ENCODE measurements at places on chromosomes 11 and 22. TPM values are rescaled to one million over a fixed set of nuclear protein-coding genes. Genes with fewer than 3 reads are reported as not detected.

Gene TRPM5
- total RNA-seq: not detected

Gene SCARF2
- 1.7 TPM for total RNA-seq

Gene ADM2
- total RNA-seq: 9.2 TPM

Gene C22orf42
- not detected for total RNA-seq

Gene TSGA10IP
- total RNA-seq: not detected

Gene APOBEC3B
- total RNA-seq: 5.1 TPM

Gene MYOD1
- total RNA-seq: 0.15 TPM

Gene DNAJB13
- total RNA-seq: not detected

Gene LMO1
- total RNA-seq: 0.40 TPM

Gene SMDT1
- total RNA-seq: 16.7 TPM

Gene SULT4A1
- not detected for total RNA-seq

DNA sequence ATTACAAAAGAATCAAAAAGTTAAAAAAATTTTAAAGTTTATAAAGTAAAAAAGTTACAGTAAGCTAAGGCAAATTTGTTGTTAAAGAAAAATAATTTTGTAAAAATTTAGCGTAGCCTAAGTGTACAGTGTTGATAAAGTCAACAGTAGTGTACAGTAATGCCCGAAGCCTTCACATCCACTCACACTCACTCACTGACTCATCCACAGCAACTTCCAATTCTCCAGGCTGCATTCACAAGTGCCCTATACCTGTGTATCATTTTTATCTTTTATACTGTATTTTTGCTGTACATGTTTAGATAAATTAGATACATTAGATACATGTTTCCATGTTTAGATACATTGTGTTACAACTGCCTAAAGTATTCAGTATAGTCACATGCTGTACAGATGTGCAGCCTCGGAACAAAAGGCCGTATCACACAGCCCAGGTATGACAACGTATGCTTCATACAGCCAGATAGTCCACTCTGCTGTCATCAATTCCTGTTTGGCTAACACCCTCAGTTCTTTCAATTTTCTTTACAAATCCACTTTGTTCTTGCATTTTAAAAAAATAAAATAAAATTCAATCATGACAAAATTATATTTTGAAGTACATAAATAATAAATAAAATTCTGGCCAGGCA, 80.7 kb downstream of the RBFOX2 start:
- no peak for DNase-seq

- DNase-seq: no peak
These were observed 36.9 kb upstream of the RAB1B start for GRCh38 chr11:66231561-66231960.

GRCh38 chr22:30640839-30641430, 5.4 kb downstream of the SLC35E4 start:
- no peak for DNase-seq

GRCh38 chr11:57474017-57474802, 13.9 kb downstream of the RTN4RL2 start:
- DNase-seq: no peak

DNA sequence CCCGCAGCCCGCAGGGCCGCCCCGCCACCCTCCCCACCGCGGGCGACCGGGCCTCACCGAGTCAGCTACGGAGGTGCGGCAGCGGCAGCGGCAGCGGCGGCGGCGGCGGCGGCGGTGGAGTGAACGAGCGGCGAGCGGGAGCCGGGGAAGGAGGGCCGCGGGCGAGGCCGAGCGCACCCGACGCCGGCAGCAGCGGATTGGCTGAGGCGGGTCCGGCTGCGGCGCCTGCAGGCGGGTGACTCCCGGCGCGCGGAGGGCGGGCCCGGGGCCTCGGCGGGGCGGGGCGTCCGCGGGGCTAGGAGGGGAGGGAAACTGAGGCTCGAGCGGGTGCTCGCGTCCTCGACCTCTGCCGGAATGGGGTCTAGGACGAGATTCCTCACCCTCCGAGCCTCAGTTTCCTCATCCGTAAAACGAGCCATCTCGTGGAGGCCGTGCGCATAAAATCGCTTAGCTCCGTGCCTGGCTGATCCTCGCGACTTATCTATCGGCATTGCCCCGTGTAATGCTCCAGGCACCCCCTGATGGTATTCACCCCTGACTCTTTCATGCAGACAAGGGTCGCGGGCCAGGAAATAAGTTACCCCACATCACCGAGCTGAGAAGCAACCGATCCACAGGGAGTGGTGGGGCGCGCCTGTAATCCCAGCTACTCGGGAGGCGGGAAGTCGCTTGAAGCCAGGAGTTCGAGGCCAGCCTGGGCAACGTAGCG, at the start of gene CPT1A:
TSS of gene CPT1A (minus strand) at position 199 of the 709 bp plus-strand sequence. CDS start 26,442 bp downstream, outside the sequence.
- DNase-seq: peak; percentile 55

GRCh38 chr11:27464289-27464696, 8.3 kb downstream of the LGR4 start:
- no peak for DNase-seq

GRCh38 chr11:60482361-60482760, 10.2 kb upstream of the MS4A12 start:
- DNase-seq: no peak

- no peak for DNase-seq
These were observed 7.7 kb downstream of the BIK start for GRCh38 chr22:43118024-43118849.

DNA sequence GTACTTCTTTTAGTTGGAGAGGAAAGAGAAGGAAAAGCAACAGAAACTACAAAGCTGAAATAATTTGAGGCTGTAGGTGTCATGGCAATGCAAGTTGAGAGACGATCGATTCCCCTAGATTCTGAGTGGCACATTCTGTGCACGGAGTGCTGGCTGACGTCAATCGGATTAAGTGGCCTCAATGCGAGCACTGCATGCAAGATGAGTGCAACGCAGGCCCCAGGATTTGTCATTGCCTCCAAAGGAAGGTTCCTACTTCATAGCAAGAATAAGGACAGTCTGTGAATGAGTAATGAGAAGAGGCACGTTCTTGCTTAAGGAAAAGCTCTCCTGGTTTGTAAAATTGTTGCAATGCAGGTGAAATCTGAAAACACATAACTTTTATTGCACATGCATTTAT, 892.4 kb downstream of the KCNA4 start:
- peak; percentile 73 for DNase-seq

DNA sequence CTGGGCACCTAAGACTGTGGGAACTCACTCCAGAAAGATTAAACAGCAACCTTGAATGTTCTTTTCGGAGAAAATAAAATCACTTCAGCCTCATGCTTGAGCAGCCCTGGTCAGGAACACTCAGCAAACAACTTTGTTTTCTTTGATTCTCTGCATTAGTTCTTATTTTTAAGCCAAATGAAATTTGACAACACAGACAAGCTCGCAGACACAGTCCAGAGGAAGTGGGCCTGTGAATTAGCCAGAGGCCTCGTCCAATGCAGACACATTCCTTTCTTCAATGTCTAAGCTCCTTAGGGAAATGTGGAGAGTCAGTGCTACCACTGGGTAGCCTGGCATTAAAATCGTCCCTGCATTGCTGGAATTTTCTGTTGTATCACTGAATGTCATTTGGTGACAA, 62.9 kb upstream of the CSNK2A3 start:
- no peak for DNase-seq

DNA sequence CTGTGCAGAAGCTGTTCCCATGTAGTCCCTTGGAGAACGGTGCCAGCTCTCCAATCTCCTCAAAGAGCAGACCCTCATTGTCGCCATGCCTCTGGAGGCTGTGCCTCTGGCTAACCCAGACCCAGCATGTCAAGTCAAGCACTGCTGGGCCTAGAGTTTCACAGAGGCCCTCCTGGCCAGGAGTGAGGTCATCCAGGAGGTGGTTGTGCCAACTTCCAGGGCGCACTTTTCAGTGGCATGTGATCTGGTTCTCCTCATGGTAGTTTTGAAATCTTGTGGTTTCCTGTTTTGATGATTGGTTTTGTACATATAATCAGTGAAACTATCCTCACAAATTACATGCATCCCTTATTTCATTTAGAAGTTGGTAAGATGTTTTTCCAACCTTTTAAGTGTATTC, 78.9 kb downstream of the PPFIBP2 start:
- no peak for DNase-seq

DNA sequence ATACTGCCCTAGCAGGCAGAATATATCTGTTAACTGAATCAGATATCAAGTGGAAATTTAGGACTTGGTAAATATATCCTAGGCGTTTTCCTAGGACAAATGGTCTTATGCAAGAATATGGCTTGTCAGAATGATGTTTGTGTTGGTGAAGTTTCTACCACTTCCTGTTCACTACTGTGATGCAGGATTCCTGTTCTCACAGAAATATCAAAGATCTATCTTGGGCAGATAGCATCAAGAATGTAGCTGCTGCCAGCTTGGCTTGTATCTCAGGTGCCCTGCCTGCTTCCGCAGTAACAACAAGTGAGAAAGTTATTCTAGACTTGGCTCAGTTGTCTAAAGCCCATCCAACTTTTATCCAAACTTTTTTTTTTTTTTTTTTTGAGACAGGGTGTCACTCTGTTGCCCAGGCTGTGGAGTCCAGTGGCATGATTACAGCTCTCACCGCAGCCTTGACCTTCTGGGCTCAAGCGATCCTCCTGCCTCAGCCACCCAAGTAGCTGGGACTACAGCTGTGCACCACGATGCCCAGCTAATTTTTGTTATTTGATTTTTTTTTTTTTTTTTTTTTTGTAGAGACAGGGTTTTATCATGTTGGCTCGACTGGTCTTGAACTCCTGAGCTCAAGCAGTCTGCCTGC, 61.3 kb downstream of the PPME1 start:
- no peak for DNase-seq

DNA sequence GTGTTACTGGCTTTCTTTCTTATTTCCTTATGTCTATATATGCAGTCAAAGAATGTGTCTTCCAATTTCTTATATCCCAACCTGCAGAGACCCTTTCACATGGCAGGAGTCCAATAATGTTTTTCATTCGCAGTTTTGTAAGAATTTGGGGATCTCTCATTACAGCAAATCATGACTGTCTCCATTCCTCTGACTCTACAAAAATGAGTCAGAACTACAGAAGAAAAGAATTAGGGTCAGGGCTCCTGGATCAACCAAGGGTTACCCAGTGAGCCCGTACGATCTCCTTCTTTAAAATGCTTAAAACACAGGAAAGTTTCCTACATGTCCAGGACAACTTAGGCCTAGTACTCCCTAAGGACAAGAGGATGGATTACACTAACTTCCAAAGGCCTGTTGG, 42.2 kb downstream of the RPUSD4 start:
- DNase-seq: no peak

- no peak for DNase-seq
These were observed 21.3 kb upstream of the PANX1 start for GRCh38 chr11:94107363-94107762.

DNA sequence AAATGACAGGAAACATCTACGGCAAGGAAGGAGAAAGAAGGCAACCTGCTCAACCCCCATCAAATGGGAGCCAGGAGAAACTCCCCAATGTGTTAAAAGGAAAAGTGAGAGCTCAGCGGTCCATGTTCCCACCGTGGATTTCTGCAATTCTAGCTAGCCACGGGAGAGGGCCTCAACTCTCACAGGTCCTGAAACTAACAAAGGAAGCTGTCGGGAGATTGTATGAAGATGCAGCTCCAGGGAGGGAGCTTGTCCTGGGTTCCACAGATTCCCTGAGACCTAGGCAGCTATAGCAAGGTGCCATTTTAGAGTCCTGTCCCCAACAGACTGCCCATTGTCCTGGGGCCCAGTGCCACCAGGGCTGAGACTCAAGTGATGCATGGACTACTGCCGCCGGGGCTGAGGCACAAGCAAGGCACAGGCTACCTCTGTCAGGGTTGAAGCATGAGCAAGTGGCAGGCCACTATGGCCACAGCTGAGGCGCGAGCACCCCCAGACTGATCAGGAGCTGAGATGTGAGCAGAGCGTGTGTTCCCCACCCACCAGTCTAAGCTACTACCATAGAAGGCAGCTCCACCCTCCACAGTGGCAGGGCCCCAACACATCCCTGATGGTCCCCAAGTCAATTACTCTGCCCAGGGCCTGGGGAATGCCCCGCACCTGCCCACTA, 31.3 kb downstream of the RSF1 start:
- DNase-seq: no peak

DNA sequence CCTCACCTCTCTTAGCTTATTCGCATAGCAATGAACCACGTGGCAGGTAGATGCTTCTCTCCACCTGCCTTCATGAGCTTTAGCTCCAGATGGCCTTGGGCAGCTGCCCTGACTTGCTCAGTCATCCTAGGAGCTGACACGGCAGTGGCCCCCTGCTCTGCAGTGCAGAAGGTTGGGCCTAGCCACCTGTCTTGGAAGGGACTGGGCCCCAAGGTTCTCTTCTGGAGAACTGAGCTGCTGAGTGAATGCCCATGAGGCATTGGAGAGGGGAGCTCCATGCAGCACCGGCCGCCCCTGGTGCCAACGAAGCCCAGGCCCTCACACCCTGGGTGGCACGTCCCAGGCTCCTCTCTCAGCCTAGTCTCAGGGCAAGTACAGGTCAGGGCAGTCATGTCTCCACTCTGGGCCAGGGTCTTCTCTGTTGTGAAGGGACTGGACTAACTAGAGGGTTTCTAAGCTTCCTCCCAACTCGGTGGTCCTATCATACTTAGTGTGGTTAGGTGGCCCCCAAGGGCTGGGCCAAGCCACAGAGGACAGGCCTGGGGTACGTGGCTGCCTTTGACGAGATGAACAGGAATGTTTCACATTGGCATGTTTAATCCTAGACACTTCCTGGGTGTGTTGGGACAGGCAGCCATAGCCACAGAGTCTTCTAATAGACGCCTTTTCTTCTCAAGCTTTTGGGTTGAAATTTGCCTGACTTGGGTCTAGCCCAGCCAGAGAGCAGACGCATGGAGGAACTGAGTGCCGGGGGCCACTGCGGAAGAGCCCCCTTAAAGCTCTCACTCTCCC, 47.9 kb downstream of the ALX4 start:
- DNase-seq: no peak

- DNase-seq: no peak
These were observed 71.5 kb downstream of the FCHSD2 start for GRCh38 chr11:73070653-73071052.

GRCh38 chr11:16252373-16252772, 104.0 kb downstream of the SOX6 start:
- DNase-seq: no peak

- DNase-seq: no peak
These were observed 17.0 kb downstream of the XRCC6 start for GRCh38 chr22:41638124-41638523.

DNA sequence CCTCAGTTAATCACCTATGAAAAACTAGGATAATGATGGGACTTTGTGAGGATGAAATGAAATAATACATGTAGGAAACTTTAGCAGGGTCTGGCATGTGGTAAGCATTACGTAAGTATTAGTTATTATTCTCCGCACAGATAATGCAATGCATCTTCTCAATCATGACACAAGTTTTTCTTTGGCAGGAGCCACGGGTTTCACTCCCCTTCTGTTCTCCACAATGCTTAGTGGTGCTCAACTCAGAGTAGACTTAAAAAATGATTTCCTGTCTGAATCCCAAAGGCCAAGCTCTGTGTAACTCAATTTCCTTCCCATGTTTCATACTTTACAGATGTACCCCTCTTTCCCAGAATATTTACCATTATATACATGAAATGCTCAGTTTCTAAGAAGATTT, 82.9 kb downstream of the CCDC34 start:
- no peak for DNase-seq

Data from NCI-H460 (cell line).